ENCODE measurements at places on chromosomes 11 and 22.

DNA sequence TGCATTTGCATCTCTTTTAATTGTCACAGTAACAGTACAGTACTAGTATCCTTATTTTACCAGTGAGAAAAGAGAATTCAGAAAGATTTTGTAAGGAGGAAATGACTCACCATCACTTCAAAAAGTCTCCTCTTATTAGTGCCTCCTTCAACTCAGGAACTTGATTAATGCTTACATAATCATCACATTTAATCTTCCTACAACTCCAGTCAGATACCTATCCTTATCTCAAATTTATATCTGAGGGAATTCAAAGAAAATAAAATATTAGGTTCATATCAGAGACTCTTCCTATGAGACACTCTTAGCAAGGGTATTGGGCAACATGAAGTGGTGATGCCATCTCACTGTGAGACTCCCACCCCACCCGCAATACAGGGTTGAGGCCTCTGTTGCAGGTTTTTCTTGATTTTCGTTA lies 26.1 kb upstream of the CTSC start:
- no peak for DNase-seq

GRCh38 chr11:102317768-102318103 lies 452 bp downstream of the BIRC3 start:
- DNase-seq = no peak

DNA sequence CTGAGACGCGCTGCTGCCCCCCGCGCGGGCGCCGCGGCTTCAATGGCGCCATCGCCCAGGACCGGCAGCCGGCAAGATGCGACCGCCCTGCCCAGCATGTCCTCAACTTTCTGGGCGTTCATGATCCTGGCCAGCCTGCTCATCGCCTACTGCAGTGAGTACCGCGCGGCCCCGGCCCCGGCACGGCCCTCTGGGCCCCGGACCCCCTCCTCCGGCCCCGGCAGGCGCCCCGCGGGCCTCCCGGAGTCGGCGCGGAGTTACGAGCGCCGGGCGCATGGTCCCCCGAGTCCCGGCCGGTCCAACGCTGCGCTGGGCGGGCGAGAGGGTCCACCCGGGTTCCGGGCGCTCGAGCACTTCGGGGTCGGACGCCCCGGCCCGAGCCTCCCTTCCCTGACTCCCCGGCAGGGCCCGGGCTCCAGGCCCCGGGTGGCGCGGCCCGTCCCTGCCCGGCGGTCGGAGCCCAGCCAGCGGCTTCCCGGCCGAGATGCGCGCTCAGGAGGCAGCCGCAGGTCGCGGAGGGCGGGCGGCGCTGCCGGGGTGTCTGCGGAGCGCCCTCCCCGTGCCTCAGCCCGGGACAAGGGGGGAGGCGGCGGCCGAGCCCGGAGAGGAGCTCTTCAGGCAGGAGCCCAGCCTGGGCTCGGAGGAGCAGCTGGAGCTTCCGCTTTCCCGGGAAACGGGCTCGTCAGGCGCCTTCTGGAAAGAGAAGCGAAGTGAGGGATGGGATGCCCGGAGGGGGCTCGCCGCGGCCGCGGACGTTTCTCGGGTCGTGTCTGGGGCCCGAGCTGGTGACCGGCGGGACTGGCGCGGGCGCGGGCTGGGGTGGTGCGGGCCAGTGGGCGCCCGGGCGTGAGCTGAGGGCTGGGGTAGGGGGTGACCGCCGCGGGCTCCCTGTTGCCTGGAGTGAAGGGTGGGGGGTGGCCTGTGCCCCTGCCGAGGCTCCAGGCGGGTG lies 1337.8 kb downstream of the BRD1 start:
- no peak for DNase-seq

- DNase-seq = peak; percentile 13
Measured at GRCh38 chr22:38120359-38121110, 10.1 kb upstream of the BAIAP2L2 start.

- DNase-seq = peak; percentile 47
Measured at GRCh38 chr11:13216019-13216710, 61.4 kb upstream of the BMAL1 start.

GRCh38 chr11:67463186-67463585 lies 5.9 kb downstream of the TMEM134 start:
- no peak for DNase-seq

DNA sequence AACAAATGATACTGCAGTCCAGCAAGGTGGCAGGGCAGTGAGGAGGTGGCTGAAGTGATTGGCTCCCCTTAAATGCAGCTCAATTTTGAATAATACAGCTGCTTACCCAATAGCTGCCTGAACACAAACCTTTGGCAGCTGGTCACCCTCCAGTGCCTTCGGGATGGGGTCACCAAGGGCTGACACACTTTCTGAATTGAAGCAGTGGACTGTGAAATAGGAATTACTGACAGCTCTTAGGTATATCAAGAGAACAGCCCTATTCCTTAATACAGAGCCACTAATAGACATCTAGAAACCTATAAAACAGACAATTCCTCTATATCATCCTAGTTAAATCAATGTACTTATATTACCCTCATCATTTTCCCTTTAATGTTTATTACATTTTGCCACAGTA lies 474.2 kb upstream of the KIRREL3 start:
- no peak for DNase-seq

DNA sequence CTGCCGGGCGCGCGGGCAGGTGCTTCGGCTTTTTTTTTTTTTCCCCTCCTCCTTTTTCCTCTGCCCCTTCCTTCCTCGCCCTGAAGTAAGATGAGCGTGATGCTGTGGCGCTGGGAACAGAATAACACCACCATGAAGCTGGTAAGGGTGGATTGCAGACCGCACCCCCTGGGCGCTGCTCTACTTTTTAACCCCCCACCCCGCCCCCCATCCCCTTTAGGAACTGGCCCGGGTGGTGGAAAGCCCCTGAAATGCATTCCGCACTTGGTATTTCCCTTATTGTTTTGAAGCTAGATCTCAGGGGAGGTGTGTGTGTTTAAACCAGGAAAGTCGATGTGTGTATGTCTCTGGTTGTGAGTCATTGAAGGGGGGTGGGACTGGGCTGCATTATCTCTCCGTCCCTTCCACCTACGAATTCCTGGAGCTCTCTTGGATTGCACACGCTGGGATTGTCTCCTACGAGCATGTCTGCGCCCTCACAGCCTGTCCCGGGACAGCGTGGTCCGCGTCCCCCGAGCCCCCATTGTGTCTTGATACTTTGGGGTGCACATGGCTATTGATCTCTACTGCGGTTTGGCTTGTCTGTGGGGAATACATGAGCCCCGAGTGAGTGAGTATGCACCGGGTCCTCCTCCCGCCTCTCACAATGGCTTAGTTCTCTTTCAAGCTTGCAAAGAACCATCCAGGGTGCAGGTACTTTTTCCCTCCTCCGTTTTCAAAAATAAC lies 64.9 kb downstream of the NAV2 start:
- DNase-seq = no peak

- DNase-seq = no peak
Measured at GRCh38 chr11:72719144-72719543, 33.1 kb downstream of the ARAP1 start.

DNA sequence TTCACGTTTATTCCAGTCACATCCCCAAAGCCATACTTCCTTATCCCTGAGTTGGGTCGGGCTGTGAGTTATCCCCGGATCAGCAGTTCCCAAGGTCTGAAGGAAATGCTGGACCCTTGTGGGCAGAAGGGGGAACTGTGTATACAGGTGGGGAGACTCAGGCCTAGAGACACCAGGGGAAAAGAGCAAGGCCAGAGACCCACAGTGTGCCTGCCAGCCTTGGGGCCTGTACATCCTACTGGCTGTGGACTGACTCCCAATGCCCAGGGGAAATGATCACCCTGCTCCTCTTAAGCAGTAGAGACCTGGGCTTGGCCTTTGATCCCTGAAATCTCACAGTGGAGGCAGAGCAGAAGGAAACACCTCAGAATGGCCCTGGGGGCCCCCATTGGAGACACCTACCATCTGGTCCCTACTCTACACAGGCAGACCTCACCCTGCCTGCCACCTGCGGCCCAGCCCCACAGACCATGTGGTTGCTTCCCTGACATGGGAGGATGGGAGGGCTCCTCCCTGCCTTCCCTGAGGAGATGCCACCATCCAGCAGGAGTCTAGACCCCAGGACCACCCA lies 1.3 kb downstream of the SELENOM start:
- DNase-seq = no peak

DNA sequence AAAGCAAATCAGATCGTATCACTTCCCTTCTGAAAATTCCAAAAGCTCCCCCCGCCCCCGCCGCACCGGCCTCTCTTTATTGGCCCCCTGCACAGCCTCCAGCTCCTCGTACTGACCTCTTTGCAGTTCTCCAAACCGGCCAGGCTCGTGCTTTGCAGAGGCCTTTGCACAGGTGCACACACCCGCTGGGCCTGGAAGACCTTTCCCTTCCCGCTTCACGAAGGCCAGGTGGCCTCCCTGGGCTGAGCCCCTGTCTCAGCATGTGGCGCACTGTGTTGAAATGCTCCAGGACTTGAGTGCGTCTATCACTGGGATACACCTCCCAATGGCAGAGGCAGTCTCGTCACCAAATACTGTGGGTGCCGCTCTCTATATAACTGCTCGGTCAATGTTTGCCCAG lies 13.2 kb upstream of the ADA2 start:
- no peak for DNase-seq

GRCh38 chr22:20742764-20743163 lies 31.1 kb upstream of the SERPIND1 start:
- DNase-seq = no peak
